ENCODE measurements at places on chromosomes 5 and 9.

- DNase-seq: no peak
These were observed 75.4 kb upstream of the ADRB2 start for GRCh38 chr5:148751025-148751424.

- no peak for DNase-seq
These were observed 241.5 kb downstream of the PAPPA start for GRCh38 chr9:116394894-116395698.

GRCh38 chr9:33133186-33133585 is 34.0 kb downstream of the B4GALT1 start:
- no peak for DNase-seq

DNA sequence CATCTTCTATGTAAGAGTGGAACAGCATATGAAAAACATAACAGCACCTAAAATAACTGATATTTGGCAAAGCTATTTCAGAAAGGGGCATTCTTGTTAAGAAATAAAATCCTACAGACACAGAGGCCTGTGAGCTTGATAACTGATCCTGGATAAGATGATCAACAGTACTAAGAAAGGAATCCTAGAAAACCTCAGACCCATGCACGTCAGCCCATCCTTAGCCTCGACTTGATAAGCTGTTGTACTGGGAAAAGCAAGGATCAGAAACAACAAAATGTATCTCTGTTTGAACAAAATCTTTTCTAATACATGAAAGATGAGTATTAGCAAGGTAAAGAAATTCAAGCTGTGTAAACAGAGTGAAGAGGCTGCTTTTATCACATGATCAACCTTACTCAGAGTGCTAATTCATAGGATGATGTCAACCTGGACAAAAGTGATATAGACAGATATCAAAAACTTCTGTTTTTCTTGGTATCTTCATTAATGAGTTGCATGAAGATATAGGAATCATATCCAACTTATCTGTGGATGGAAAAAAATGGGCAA is 15.2 kb downstream of the LIFR start:
- no peak for DNase-seq

DNA sequence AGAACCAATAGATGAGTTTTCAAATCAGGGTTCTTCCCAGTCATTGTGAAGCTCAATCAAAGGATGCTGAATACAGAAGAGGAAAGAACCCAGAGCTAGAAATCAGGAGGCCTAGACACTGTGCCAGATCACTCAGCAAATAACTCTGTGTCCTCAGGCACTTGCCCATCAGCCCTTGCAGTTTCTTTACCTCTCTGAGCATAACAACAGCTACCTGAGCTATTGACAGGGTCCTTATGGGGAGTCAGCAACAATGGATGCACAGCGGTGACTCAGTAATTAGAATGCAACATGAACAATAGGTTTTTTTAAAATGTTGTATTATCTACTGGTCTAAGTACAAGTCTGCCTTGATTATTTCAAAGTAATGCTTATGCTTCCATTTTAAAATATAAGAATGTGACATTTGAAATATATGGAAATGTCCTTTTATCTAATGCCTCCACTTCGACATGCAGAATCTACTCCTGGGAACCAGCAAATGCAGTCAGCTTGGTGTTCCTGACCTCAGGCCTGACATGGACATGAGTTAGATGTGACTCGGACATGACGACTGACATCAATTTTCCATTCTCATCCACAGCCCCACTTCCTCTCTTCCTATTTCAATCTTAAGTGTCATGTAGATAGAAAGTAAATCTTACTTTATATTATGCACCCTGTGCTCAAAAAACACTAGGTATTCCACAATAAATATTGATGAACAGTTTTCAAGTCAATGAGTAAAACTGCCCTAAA is 155.0 kb downstream of the TLE1 start:
- no peak for DNase-seq

Data from nephron progenitor cell (in vitro differentiated cells).